NCI-H524 (cell line): ENCODE measurements at places on chromosomes 2 and 18.

GRCh38 chr18:31482051-31482450 is 15.9 kb upstream of the DSG2 start:
- no peak for DNase-seq

GRCh38 chr2:59182249-59182648 is 941.1 kb upstream of the FANCL start:
- DNase-seq: peak; percentile 35

GRCh38 chr2:187554011-187554703 is at the start of gene TFPI:
Gene TFPI (minus strand): TSS chr2:187554435. CDS start chr2:187503768, 50,667 bp downstream.
- no peak for DNase-seq

- DNase-seq: no peak
These were observed 276.5 kb upstream of the ATP5MC3 start for GRCh38 chr2:175457895-175458448.

DNA sequence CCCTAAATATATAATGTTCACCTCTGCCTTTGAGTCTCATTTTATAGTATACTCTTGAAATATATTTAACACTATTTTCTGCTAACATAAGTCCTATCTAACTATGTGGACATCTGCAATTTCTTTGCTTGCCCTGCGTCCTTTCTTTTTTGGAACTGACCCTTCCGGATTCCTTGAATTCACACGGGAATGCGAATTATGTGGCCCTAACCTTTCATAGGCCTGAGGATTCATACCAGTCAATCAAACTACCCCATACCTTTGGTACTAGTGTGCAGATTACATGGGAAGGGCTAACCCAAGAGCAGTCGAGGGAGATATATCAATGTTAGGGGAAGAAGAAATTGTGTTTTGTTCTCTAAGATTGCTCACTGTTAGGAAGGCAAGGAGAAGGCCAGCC is 56.4 kb downstream of the NRXN1 start:
- DNase-seq: no peak

DNA sequence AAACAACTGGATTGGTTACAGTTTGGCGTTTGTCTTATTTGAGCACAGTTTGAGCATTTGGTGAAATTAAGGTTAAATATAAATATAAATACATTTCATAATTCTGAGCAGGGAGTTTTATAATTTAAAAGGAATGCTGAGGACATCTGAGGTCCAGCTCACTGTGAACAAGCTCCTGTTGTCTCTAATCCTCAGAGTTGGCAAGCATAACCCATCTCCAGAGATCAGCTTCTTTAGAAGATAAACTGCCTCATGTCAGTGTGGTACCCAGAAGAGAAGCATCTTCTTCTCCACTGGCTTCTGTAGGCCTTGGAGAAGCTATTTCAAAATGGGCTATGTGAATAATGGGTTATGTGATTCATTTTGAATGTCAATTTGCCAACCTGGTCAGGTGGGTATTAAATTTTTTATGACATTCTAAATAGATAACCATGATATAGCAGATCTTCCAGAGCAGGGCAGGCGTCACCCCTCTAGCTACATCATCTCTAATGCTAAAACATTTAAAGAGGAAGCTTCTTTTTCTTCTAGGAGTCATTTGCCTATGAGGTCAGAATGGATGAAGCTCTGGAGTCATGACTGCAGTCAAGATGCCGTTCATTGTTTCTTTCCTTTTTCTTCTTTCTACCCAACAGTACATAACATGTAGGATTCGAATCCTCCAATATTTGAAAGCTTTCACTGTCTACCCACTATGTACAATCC is 324.0 kb downstream of the RNF144A start:
- DNase-seq: no peak

DNA sequence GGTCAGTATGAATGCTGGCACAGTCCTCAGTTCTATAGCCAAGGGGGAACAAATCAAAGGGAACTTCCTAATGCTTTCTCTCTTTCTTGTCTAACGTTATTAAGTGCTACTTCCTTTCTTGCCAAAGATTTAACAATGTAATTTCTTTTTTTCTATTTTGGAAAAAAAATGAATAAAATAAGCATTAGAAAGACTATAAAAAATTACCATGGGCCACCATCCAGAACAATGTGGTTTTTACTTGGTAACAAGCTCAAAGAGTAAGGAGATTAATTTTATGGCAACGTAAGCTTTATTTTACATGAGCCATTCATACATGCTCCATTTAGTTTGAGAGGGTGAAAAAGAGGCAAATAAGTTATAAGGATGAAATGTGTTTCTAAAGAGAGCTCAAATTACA is 40.1 kb downstream of the SERPINE2 start:
- no peak for DNase-seq

DNA sequence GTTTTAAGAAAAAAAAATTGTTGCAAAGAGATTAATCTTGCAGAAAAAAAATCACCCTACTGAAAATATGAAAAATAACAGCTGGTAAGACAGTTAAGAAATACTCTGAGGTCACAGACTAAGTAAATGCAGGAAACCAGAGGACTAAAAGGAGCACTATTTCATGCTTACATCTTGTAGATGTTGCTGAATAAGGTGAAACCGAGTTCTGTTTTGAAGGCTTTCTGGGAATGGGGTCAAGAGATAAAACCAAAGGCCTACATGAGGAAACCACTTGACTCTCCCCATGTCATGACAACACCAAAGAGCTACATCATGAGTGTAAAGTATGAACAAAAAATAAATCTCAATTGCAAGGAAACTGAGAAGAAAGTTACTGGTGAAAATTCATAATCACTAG is 197.6 kb downstream of the LRP1B start:
- DNase-seq: no peak

- no peak for DNase-seq
These were observed 4.2 kb downstream of the ZNF385B start for GRCh38 chr2:179857236-179857635.

DNA sequence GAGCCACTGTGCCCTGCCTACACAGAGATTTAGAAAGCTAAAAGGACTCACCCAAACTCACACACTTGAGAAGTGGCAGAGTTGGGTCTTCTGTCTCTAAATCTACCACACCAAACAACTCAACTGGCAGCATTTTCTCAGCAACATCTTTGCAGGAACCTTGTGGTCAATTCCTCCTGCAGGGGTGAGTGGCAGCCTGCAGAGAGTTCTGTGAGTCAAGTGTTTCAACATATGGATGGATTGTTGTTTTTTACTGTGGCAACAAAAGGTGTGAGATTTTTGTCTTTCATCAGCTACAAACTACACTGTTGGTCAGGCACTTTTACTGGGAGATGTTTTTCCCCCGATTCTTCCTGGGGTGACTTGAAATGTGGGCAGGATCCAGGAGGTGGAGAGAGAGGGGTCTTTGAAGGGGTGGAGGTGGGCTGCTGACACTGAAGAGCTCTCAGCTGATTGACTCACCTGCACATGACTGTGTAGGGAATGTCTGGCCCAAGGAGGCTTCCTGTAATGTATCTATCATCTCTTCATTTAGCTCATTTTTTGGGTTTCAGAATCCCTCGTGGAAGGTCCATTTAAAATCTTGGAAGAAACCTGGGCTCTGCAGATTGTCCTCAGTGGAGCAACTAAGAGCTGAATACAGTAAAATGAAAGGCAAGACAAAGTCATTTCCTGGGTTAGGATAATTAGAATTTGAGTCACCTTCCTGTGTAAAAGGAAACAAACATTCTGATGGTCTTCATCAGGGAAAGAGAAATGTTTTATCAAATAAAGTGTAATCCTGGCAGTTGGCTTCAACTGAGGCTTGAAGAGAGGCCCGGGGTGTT is 98.6 kb downstream of the MSH2 start:
- DNase-seq: no peak

GRCh38 chr2:202376460-202377206 is 506 bp downstream of the BMPR2 start:
- peak; percentile 43 for DNase-seq

- DNase-seq: no peak
These were observed 769.9 kb upstream of the FSHR start for GRCh38 chr2:49924044-49924817.

- no peak for DNase-seq
These were observed 57.0 kb downstream of the CCDC150 start for GRCh38 chr2:196696423-196697079.

DNA sequence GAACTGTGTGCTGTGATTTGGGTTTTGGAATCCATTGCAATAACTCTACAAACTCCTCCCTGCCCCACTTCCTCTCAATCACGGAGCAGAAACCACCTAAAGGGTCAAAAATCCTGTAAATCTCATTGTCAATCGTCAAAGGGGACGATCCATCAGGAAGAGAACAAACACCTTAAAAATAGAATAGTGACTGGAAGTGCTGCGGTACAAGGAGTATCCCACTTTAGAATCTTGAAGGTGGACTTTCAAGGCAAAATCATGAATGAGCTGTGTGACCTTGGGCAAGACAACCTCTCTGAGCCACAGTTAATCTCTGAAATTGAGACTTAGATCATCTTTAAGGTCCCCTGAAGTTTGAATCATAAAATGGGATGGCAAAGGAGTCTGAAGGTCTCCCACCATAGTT is 5.9 kb downstream of the PMAIP1 start:
- DNase-seq: no peak

DNA sequence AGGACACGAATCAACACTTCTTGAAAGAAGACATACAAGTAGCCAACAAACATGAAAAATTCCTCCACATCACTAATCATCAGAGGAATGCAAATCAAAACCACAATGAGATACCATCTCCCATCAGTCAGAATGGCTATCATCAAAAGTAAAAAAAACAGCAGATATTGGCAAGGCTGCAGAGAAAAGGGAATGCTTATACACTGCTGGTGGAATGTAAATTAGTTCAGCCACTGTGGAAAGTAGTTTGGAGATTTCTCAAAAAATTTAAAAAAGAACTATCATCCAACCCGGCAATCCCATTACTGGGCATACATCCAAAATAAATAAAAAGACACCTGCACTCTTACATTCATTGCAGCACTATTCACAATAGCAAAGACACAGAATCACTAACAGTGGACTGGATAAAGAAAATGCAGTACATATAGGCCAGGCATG is 78.7 kb downstream of the GRB14 start:
- no peak for DNase-seq

DNA sequence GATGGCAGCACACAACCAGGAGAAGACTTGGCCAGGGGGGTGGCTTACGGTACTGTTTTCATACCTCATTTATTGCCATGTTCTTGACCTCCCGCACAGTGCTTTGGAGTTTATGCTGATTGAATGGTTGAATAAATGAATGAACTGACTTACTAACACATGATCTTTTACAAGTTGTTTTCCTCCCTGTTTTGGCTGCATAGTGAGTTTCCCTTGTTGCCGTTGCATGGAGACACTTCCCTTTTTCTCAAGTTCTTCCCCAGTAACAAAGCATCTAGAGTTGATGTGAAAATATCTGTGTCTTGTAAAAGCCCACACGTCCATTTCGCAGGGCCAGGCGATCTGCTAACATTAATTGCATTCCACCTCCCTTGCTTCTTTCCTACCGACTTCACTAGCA is 35.7 kb upstream of the RAB1A start:
- DNase-seq: no peak

GRCh38 chr18:38421872-38422615 is 856.4 kb upstream of the CELF4 start:
- DNase-seq: no peak

DNA sequence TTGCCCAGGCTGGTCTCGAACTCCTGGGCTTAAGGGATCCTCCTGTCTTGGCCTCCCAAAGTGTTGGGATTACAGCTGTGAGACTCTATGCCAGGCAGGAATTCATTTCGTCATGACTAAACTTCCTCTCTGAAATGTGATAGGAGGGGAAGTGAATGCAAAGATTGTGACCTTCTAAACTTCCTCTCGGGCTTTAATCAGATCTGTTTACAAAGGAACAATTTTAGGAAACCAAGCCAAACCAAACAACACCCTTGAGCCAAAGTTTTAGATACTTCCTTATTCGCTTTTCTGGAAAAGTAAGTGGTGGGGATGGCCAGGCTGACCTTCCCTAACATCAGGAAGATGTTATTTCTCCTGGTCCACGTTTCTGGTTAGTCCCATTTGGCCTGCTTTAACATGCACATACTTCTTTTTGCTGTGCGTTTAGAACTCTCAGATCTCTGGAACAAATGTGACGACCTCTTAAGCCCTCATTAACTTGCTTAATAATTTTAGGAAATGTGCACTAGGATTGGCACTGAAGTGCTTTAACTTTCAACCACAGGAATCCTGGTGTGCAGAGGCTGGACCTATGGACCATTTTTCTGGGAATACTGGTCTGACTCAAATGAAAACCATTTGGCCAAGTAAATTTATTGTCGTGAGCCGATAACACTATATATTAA is 33.2 kb upstream of the YES1 start:
- no peak for DNase-seq

DNA sequence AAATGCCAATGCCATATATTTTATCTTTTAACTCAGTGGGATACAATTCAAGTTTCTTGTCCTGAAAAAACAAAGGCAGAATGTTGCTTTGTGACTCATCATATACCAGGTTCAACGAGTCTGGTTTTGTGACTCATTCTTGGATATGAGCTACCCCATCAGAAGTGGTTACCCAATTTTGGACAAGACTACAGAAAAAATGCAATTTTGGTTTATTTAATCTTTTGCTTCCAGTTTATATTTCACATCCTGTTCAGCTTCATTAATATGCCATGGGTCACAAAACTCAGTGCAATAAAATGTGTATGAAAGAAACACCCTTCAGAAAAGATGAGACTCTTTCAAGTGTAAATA is 25.0 kb downstream of the FN1 start:
- no peak for DNase-seq

GRCh38 chr2:202261531-202261930 is 4.0 kb upstream of the NOP58 start:
- no peak for DNase-seq

DNA sequence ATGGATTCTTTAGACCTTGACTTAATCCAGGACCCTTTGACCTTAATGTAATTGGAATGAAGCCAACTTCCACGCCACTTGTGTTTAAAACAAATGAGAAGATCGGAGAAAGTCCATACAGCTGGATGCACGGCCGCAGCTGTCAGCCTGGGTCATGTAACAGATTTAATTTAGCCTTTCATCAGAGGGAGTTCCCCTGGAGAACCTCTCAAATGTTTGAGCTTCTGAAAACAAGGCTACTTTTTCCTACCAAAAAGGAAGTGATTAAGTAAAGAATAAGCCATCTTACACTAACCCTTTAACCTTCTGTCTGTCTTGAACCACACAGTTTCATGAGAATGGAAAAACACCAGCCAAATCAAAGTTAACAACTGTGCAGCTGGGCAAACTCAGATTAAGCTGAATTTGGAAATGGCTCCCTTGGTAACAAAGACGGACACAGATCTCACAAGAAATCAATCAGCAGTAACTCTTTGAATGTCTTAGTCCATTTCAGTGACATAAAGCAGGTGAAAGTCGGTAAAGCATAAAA is 103.6 kb downstream of the DOCK10 start:
- DNase-seq: peak; percentile 18

- DNase-seq: no peak
These were observed 85.3 kb downstream of the CDC42EP3 start for GRCh38 chr2:37585982-37586621.
